A673 (cell line): ENCODE measurements at places on chromosomes 13 and 19.

DNA sequence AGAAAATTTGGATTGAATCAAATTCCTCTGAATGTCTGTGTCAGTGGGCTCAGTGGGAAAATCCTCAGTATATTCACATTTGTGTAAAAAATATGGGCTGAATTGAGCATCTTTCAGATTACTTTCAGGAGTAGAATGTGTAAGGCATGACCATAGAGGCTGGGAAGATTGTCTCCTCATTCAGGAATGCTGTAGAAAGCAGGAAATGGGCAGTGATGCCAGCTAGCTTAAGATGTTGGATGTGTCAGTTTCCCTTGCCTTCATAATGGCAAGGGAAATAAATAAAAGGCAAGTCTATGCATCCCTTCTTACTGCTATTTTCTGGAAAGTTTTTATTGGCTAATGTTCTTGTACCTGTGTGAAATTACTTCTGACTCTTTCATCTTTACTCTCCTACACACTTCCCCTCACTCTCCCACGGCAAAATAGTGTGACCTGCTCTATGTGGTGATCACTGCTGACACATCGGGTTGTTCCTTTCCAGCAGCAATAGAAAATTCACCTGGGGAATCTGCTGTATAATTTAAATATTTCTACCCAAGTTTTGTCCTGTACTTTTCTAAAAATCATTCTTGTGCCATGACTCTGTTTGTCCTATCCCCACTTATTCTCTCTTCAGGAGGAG is 103.2 kb downstream of the LMO7 start:
- H3K4me1 ChIP-seq, result no peaks in the 10 kb centered on the region
- no peak overlapping the region for H3K4me3 ChIP-seq
- no peak overlapping the region for H3K27ac ChIP-seq
- no peaks in the 10 kb centered on the region for H3K27me3 ChIP-seq

DNA sequence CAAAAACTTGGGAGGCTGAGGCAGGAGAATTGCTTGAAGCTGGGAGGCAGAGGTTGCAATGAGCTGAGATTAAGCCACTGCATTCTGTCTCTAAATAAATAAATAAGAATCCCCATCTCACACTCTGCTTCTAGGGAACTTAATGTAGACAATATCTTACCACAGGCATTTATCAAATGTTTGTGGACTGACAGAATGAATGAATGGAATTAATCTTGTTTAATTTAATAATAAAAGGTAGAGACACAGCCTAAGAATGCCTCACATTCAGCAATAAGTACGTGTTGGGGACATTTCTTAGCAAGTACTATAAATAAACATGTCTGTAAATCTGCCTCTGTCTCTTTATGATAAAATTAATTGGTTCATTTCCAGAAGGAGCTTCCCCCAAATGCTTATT is 36.2 kb upstream of the RBM26 start:
- no peaks in the 10 kb centered on the region for H3K36me3 ChIP-seq
- H3K4me3 ChIP-seq, result no peak overlapping the region
- peaks cover 12% of the 10 kb centered on the region for H3K27me3 ChIP-seq
- peaks cover 4% of the 10 kb centered on the region for H3K4me1 ChIP-seq

GRCh38 chr13:40028446-40028845 is 373.0 kb downstream of the COG6 start:
- H3K27ac ChIP-seq, result no peak overlapping the region
- no peaks in the 10 kb centered on the region for H3K36me3 ChIP-seq
- H3K27me3 ChIP-seq, result no peaks in the 10 kb centered on the region
- no peaks in the 10 kb centered on the region for H3K4me1 ChIP-seq
- no peak for DNase-seq

DNA sequence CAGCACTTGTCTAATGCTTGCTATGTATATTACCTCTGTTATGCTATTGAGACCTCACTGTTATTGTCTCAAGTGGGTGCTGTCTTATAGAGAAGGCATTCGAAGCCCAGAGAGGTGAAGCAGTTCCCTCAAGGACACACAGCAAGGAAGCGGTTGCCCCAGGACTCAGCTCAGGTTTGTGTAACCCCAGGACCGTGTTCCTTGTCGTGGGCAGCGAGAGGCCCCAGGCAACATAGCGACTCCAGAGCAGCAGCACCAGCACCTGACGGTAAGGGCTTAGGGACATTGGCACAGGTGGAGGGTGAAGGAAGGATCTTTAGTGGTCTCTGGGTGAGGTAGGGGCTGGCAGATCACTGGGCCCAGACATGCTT is 2.4 kb downstream of the KLK15 start:
- H3K4me3 ChIP-seq, result no peak overlapping the region
- no peaks in the 10 kb centered on the region for H3K27me3 ChIP-seq
- H3K27ac ChIP-seq, result no peak overlapping the region
- H3K4me1 ChIP-seq, result no peaks in the 10 kb centered on the region

DNA sequence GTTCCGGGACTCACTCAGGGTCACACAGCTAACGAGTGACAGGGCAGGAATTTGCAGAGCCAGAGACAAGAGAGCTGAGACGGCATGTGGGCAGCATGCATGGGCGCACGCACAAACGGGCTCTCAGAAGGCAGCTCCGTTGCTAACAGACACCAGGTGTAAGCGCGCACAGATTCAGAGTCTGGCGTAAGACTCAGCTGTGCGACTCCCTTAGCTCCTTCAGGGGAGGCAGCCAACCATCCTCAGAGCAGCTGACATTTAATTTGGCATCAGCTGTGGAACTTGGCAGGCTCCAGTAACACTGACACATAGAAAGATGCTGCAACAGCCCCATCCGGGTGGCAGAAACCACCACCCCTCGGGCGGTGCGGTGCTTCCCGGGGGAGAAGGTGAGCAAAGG is 7.5 kb upstream of the TM6SF2 start:
- H3K36me3 ChIP-seq, result peaks cover 20% of the 10 kb centered on the region
- no peak for DNase-seq
- no peaks in the 10 kb centered on the region for H3K27me3 ChIP-seq
- no peak overlapping the region for H3K4me3 ChIP-seq
- H3K4me1 ChIP-seq, result peaks cover 7% of the 10 kb centered on the region

DNA sequence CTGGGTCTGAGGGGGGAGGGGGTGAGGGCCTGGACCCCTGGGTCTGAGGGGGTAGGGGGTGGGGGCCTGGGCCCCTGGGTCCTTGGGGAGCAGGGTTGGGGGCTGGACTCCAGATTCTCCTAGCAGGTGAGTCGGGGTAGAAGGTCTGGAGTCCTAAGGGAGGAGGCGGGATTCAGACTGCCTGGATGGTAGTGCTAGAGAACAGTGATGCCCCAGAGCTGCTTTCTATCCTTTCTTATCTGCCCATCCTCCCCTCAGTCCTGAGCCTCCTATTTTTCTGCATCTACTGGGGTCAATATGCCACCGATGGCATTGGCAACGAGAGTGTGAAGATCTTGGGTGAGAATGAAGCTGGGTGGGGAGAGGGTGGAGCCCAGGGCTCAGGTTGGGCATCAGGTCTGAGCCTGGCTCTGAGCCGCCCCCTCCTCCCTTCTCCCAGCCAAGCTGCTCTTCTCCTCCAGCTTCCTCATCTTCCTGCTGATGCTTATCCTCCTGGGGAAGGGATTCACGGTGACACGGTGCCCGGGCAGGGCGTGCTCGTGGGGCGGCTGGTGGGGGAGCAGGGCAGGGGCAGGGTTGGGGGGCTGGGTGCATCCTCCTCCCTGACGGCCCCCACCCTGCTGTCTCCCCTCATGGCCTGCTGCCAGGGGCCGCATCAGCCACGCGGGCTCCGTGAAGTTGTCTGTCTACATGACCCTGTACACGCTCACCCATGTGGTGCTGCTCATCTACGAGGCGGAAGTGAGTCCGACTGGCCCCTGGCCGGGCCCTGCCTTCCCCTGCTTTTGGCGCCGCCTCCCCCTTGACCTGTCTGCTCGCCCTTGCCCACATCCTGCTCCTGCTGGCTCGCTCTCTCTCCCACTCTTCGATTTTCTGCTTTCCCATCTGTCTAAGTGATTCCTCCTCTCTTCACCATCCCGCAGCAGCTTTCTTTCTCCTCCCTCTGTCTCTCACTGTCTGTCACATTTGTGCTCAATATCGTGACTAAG is 3.4 kb downstream of the TMEM145 start:
- H3K27ac ChIP-seq, result no peak overlapping the region
- H3K4me1 ChIP-seq, result no peaks in the 10 kb centered on the region
- no peaks in the 10 kb centered on the region for H3K36me3 ChIP-seq
- DNase-seq, result no peak
- H3K27me3 ChIP-seq, result no peaks in the 10 kb centered on the region
- no peak overlapping the region for H3K4me3 ChIP-seq

- H3K27ac ChIP-seq, result no peak overlapping the region
- no peak for DNase-seq
- H3K4me3 ChIP-seq, result no peak overlapping the region
- H3K36me3 ChIP-seq, result peaks cover 47% of the 10 kb centered on the region
- H3K4me1 ChIP-seq, result no peaks in the 10 kb centered on the region
- no peaks in the 10 kb centered on the region for H3K27me3 ChIP-seq
Observed at GRCh38 chr13:77009011-77009410, 17.1 kb downstream of the CLN5 start.

- no peak overlapping the region for H3K27ac ChIP-seq
- no peak overlapping the region for H3K4me3 ChIP-seq
- H3K27me3 ChIP-seq, result no peaks in the 10 kb centered on the region
- DNase-seq, result no peak
- no peaks in the 10 kb centered on the region for H3K4me1 ChIP-seq
Observed at GRCh38 chr19:53462861-53463260, 4.7 kb upstream of the ZNF813 start.

GRCh38 chr13:94947392-94947791 is 235.0 kb upstream of the SOX21 start:
- H3K4me3 ChIP-seq, result no peak overlapping the region
- no peaks in the 10 kb centered on the region for H3K4me1 ChIP-seq
- H3K27ac ChIP-seq, result no peak overlapping the region
- no peaks in the 10 kb centered on the region for H3K36me3 ChIP-seq
- DNase-seq, result no peak
